ENCODE measurements at places on chromosomes 7 and 10. TPM values are rescaled to one million over a fixed set of nuclear protein-coding genes. Genes with fewer than 3 reads are reported as not detected.

LBX1 gene
- total RNA-seq = not detected

NKX6-2 gene
- total RNA-seq = not detected

METTL27 gene
- total RNA-seq = 1.9 TPM

DNA sequence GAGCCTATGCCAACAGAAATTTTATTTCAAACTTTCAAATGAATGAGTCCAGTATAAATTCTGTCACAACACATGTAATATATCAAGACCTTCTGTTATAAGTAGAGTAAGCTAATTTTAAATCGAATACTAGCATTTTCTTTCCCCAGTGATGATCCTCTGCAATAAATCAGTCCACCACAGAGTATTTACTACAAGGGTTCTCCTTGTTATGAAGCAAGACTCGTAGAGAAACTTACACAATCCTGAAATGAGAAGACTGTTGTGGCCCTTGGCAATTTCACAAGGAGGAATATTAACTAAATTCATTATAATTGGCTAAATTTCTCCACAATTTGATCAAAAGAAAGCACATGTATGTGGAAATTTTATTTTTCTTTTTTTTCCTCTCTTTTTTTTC lies 312.4 kb upstream of the DGKB start:
- DNase-seq = no peak
